ENCODE measurements at places on chromosomes 13 and 19. TPM values are rescaled to one million over a fixed set of nuclear protein-coding genes. Genes with fewer than 3 reads are reported as not detected.

DNA sequence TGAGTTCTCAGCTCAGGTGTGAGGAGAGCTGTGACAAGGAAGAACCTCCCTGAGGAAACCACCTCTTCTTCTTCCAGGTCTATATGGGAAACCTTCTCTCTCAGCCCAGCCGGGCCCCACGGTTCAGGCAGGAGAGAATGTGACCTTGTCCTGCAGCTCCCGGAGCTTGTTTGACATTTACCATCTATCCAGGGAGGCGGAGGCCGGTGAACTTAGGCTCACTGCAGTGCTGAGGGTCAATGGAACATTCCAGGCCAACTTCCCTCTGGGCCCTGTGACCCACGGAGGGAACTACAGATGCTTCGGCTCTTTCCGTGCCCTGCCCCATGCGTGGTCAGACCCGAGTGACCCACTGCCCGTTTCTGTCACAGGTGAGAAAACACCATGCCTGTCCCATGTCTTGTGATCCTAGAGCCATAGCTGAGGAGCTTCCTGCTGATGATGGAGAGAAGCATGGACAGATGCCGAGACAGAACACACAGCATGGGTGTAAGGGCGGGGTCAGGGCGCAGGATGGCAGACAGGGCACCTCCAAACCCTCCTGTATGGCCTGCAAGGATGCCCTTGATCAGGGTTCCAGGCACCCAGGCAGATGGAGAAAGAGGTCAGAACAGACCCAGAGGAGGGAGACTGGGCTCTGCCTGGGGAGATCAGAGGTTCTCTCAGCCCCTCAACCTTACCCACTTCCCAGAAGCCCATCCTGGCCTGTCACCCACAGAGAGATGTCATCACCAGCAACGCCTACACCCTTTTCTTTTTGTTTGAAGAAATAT, 5.4 kb downstream of the KIR3DL3 start:
- H3K27me3 ChIP-seq = no peaks in the 10 kb centered on the region
- H3K4me3 ChIP-seq = no peak overlapping the region
- no peaks in the 10 kb centered on the region for H3K36me3 ChIP-seq
- no peaks in the 10 kb centered on the region for H3K4me1 ChIP-seq
- no peak overlapping the region for H3K27ac ChIP-seq

DNA sequence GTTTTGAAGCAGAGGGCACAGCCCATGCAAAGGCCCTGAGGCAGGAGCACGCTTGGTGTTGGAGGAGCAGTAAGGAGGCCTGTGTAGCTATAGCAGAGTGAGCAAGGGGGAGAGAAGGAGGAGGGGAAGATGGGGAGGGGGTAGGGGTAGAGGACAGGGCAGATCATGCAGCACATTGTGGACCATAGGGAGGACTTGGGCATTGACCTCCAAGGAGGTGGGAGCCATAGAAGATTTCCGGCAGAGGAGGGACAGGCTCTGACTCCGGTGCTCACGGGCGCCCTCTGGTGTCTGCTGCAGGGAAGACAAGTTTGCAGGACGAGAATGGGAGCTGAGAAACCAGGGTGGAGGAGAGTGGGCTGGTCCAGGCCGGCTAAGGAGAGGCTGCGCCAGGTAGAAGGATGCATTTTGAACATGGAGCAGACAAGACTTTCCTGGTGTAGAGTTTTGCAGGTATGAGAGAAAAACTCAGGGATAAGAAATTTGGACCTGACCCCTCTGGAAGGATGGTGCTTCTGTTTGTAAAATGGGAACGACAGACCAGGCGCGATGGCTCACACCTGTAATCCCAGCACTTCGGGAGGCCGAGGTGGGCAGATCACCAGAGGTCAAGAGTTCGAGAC, 13.7 kb upstream of the CREB3L3 start:
- DNase-seq = peak; percentile 96
- H3K36me3 ChIP-seq = no peaks in the 10 kb centered on the region
- H3K4me3 ChIP-seq = no peak overlapping the region
- no peaks in the 10 kb centered on the region for H3K27me3 ChIP-seq

GRCh38 chr19:2634228-2634951, 68.1 kb downstream of the GNG7 start:
- no peak overlapping the region for H3K4me3 ChIP-seq
- DNase-seq = no peak
- no peaks in the 10 kb centered on the region for H3K27me3 ChIP-seq
- no peak overlapping the region for H3K27ac ChIP-seq
- H3K4me1 ChIP-seq = no peaks in the 10 kb centered on the region
- H3K36me3 ChIP-seq = no peaks in the 10 kb centered on the region

DNA sequence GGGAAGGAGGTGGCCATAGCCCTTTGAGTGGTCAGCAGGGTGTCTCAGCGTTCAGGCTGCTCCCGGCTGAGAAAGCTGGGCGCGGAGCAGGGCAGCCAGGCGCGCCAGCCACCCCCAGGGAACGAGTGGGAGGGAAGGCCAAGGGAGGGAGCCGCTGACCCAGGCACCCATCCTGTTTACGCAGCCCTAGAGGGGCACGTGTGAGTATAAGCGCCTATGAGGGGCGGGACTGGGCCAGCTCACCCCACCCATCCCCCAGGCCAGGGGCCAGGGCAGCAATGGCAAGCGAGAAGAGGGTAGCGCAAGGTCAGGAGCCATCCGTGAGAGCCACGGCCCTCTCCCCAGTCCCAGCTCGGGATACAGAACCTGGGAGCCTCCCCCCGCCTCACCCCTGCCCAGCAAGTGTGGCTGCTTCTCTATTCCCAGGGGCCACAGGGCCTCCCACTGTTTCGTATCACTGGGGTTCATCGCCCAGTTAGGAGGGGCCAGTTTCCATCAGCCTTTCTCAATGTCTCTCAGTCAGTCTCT, 897 bp upstream of the DMKN start:
- H3K4me1 ChIP-seq = peaks cover 4% of the 10 kb centered on the region
- no peaks in the 10 kb centered on the region for H3K36me3 ChIP-seq
- no peak overlapping the region for H3K27ac ChIP-seq

DNA sequence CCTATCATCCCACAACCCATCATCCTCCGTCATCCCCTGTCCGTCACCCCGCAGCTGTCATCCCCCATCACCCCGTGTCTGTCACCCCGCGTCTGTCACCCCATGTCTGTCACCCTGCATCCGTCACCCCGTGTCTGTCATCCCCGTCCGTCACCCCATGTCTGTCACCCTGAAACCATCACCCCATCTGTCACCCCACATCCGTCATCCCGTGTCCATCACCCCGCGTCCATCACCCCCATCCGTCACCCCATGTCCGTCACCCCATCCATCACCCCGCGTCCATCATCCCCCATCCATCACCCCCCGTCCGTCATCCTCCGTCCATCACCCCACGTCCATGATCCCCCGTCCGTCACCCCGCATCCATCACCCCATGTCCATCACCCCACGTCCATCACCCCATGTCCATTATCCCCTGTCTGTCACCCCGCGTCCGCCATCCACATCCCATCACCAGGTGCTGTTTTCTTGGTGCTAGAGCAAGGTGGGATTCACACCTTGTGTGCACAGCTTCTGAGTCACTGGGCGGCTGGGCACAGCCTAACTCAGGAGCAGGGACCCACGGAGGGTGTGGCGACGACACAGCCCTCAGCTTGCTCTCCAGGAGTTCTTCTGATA, 24.2 kb downstream of the RASA3 start:
- H3K36me3 ChIP-seq = no peaks in the 10 kb centered on the region
- H3K27ac ChIP-seq = no peak overlapping the region
- peak; percentile 10 for DNase-seq

DNA sequence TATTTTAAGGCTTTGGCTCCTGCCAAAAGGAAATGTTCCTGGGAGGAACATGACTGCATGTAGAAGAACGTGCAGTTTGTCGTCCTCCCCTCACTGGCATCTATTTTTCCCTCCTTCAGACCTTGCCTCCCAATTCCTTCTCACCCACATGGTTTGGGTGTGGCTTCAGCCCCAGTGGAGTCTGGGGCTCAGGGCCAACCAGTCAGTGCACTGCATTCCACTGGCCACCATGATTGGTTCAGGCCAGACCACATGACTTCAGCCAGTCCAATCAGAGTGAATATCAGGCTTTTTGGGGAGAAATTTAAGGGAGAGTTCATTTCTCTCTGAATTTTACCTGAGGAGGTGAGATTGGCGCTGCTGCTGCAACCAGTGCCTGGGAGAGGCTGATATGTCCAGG, 171.6 kb downstream of the ZIC5 start:
- H3K27me3 ChIP-seq = no peaks in the 10 kb centered on the region
- no peaks in the 10 kb centered on the region for H3K36me3 ChIP-seq
- no peak overlapping the region for H3K4me3 ChIP-seq
- no peak for DNase-seq
- no peak overlapping the region for H3K27ac ChIP-seq

- H3K4me3 ChIP-seq = no peak overlapping the region
- H3K4me1 ChIP-seq = no peaks in the 10 kb centered on the region
- H3K36me3 ChIP-seq = peaks cover 46% of the 10 kb centered on the region
These were observed 35.1 kb downstream of the ZNF433 start for GRCh38 chr19:12000152-12000981.

GRCh38 chr19:49929121-49929610, at the start of the genes ATF5 and NUP62:
TSS of gene ATF5 (plus strand) at chr19:49929205. CDS start at chr19:49930851, 1,646 bp downstream.
TSS of gene NUP62 (minus strand) at chr19:49929504. CDS start at chr19:49909807, 19,697 bp downstream.
- H3K4me3 ChIP-seq = peak within 1 kb of the TSS; percentile 100
- peak within 1 kb of the TSS; percentile 96 for H3K27ac ChIP-seq
- peak; percentile 92 for DNase-seq
- peaks cover 7% of the 10 kb centered on the region for H3K4me1 ChIP-seq
- no peaks in the 10 kb centered on the region for H3K27me3 ChIP-seq

- H3K4me3 ChIP-seq = peak overlapping the region; percentile 56
- no peaks in the 10 kb centered on the region for H3K27me3 ChIP-seq
- peaks cover 52% of the 10 kb centered on the region for H3K36me3 ChIP-seq
- H3K4me1 ChIP-seq = peaks cover 15% of the 10 kb centered on the region
- no peak overlapping the region for H3K27ac ChIP-seq
- DNase-seq = peak; percentile 55
These were observed 10.2 kb downstream of the EPSTI1 start for GRCh38 chr13:42981853-42982252.

- H3K4me1 ChIP-seq = no peaks in the 10 kb centered on the region
- no peak for DNase-seq
- no peak overlapping the region for H3K27ac ChIP-seq
- no peak overlapping the region for H3K4me3 ChIP-seq
These were observed 8.8 kb upstream of the GNG7 start for GRCh38 chr19:2711172-2711874.

DNA sequence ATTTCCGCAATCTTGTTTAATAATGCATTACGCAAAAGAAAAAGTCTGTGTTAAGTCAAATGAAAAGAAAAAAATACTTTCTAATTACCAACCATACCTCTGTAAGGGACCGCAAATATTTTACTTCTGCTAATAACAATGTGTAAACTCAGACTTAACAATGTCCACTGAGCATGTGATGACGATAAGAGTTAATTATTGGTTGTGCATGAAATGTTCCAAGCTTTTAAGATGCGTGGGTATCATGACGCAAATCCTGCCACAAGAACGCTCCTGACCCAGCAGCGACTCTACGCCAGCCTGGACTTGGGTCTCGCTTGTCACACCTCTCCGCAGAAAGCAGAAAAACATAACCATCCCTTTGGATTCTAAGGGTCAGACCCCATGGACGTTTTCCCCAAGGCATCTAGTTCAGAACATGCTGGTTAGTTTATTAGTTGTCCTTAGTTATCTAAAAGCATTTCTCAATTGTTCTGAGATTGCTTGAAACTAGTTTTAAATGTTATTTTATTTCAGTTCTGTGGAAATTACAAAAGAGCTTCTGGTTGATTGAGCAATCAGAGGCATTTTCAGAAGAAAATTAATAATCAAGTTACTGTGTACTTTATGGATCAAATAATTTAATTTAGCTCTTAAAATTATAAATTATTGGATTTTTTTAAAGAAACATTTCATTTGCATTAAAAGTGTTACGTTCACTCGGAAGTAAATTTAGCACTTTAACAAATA, 779.9 kb upstream of the ARGLU1 start:
- H3K4me1 ChIP-seq = no peaks in the 10 kb centered on the region
- no peaks in the 10 kb centered on the region for H3K36me3 ChIP-seq
- H3K4me3 ChIP-seq = no peak overlapping the region

DNA sequence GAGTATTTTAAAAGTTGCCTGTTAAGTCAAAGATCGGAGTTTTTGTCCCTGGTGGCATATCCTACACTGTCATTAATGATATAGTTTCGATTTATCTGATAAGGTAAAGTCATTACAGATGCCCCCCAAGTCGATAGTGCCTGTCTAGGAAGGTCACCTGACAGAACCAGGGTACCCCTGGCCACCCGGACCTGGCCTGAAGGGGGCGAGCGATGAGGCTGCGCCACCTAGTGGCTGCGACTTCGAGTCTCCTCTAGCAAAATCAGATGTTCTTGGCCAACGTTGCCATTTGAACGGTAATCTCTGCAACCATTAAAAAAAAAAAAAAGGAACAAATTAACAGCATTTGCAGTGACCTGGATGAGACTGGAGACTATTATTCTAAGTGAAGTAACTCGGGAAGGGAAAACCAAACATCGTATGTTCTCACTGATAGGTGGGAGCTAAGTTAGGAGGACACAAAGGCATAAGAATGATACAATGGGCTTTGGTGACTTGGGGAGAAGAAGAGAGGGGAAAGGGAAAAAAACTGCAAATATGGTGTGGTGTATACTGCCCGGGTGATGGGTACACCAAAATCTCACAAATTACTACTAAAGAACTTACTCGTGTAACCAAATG, 565.1 kb downstream of the LIG4 start:
- H3K27me3 ChIP-seq = no peaks in the 10 kb centered on the region
- peak; percentile 92 for DNase-seq
- no peak overlapping the region for H3K4me3 ChIP-seq

- no peak overlapping the region for H3K27ac ChIP-seq
- H3K4me1 ChIP-seq = no peaks in the 10 kb centered on the region
- H3K36me3 ChIP-seq = no peaks in the 10 kb centered on the region
- H3K4me3 ChIP-seq = peak overlapping the region; percentile 78
These were observed 855 bp downstream of the UNC13A start for GRCh38 chr19:17687141-17687856.

DNA sequence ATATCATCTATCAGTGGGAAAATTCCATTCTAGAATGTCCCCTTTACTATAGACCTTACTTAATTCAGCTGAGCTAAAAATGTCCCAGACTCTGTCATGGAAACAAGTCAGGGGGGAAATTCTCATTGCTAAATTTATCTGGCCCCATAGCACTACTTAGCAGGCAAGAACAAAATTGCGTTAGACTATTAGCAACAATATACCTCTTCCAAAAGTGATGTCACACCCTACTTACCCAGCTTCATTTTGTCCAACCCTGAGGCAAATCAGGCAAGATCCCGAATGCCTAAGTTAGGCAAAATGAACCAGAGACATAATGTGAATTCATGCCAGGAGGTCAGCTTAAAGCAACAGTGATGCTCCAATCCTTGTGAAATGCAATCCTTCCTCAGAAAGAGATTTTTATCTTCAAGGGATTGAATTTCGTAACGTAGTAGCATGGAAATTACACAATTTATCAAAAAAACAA, 93.7 kb downstream of the FRY start:
- DNase-seq = no peak
- no peaks in the 10 kb centered on the region for H3K36me3 ChIP-seq
- no peaks in the 10 kb centered on the region for H3K27me3 ChIP-seq
- H3K4me1 ChIP-seq = no peaks in the 10 kb centered on the region
- H3K4me3 ChIP-seq = no peak overlapping the region

GRCh38 chr19:50330365-50331078, 1.3 kb upstream of the KCNC3 start:
- peak; percentile 97 for DNase-seq
- H3K36me3 ChIP-seq = no peaks in the 10 kb centered on the region
- peak overlapping the region; percentile 64 for H3K27ac ChIP-seq
- H3K27me3 ChIP-seq = peaks cover 17% of the 10 kb centered on the region

- H3K36me3 ChIP-seq = peaks cover 94% of the 10 kb centered on the region
- H3K27ac ChIP-seq = no peak overlapping the region
- H3K27me3 ChIP-seq = no peaks in the 10 kb centered on the region
- H3K4me3 ChIP-seq = no peak overlapping the region
These were observed 23.5 kb upstream of the QTRT1 start for GRCh38 chr19:10677751-10678150.

Gene EDDM13
- not detected for total RNA-seq

Gene FFAR1
- not detected for total RNA-seq

Gene MCEMP1
- total RNA-seq = not detected

Gene SPACA4
- not detected for total RNA-seq

Gene CACNG6
- total RNA-seq = 0.92 TPM

Gene HNRNPA1L2
- total RNA-seq = 6.1 TPM

Measured in endodermal cell (in vitro differentiated cells).